ENCODE measurements at places on chromosomes 16 and 17.
A peak's percentile ranks its signal among the peaks of the same experiment; 100 is the strongest.

DNA sequence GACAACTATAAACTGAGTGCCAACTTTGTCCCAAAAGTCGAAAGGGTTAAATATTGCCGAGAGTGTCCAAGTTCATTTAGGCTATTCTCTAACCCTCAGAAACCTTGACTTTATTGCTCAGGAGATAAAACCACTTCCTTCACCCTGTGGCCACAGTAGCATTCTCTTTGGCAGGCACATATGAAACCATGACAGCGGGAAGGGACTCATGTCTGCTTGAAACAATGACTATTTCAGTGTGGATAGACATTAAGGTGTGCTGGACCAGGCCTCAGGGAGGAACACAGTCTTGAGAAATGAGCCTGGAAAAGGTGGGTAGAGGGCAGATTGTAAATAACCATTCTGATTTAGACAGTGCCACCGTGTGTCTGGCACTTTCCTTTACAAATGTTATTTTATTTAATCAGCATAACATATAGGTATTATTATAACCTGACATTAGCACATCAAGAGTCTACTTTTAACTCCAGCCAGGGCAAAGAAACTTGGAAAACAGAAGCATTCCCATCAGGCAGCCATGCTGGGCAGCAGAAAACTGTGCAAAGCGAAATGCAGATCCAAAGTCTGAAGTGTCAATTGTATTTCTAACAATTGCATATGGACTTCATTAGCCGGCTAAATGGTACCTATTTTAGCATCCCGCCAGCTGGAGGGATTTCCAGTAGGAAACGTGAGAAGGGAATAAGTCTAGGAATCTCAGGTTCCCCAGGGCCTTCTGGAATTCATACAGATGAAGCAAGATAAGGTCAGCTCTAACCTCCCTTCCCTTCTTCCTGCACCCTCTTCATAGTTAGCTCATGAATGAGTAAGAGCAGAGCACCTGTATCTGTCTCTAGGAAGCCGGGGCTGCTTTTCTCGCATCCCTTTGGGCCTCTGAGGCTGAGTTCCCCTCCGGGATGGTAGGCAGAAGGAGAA, 212.8 kb upstream of the ELAC2 start:
- DNase-seq, result no peak

- no peak for DNase-seq
These were observed 263.2 kb downstream of the KIF2B start for GRCh38 chr17:54085934-54086333.

DNA sequence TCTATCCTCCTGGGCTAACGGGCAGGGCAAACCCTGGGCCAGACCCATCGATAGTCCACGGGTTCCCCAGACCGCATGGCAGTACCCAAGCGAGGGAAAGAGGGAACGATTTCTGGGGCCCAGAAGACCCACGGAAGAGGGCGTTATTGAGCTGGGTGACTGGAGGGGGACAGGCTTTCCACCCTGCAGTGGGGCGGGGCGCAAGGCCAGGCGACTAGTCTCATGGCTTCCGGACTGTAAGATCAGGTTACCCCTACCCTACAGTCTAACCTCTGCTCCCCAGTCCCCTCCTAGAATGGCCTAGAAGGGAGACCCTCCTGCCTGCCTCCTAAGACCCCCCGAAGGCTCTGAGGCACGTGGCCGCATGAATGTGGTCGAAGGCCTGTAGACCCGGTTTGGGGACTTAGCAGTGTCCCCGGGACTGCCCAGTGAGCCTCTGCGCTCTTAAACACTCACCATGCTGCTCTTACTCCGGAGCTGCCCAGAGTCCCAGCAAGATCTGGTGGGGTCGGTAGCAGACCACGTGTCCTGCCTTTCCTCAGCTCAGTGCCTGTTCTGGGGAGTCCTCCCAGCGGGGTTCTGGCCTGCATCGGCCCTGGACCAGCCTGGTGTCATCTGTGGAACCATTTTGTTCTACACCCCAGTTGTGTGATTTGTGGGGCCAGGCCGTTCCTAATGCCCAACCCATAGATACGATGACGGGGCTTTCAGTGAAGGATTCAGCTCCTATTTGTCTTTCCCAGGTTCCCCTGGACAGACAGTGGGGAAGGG, 13.2 kb upstream of the AURKB start:
- peak; percentile 78 for DNase-seq

DNA sequence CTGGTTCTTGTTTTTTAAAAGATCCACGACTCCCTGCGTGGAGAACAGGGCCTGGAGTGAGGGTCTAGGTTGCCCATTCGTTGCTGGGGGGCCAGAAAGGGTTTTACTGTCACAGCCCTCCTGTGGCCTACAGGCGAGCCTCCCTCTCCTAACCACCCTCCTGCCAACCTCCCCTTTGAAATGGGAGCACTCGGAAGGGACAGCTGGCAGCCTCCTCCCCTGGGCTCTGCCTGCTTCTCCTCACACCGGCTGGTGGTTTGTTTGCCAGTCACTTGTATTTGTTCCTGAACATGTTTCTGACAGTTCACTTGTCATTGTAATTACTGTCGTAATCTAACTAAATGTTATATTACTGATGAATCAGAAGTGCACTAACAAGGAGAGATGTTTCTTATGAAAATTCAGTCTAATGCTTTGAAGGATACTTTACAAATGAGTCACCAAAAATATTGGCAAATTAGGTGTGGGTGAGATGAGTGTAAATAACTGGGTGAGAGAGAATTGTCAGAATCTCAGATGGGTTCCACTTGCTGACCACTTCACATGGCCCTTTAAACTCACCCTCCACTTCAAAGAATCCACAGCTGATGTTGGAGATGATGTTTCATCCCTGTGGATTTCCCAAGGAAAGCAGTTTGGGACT, 2.7 kb upstream of the SPPL2C start:
- DNase-seq, result no peak
